ENCODE measurements at places on chromosomes 16 and 17. TPM values are rescaled to one million over a fixed set of nuclear protein-coding genes. Genes with fewer than 3 reads are reported as not detected.

DNA sequence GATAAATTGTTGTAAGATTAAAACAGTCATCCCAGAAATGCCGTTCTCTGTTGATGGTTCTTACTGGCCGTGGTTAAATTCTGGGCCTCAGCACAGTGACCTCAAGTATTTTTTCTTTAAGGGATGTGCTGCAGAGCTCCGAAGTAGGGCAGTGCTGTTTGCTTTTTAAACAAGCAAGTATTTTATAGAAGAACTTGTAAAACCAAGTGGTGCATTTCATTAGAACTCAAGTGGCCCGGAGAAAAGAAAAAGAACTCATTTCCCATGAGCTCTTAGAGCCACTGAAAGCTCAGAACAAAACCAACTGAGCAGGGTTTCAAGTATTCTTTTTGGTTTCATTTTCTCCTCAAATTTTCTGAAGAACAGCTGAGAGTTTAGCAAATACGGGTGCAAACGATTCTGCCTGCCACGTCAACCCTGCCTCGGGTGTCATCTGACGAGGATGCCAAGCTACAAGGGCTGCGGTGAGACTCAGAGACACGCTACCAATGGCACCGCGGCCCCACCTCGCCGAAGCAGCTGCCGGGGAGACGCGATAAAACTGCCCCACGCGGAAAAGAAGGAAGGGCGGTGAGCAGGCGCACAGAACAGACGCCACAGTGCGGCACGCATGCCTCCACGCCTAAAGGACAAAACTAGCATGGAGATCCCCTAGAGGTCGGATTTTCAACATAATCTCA lies 6.3 kb downstream of the LMF1 start:
- DNase-seq = peak; percentile 44

- DNase-seq = no peak
Observed at GRCh38 chr16:88730632-88731607, 24.6 kb downstream of the CTU2 start.

The CIBAR2 gene
- total RNA-seq = not detected

The CCDC200 gene
- total RNA-seq = not detected

The KRT34 gene
- total RNA-seq = not detected

All from aorta (tissue), 5 donors.